B cell (primary cell): ENCODE measurements at places on chromosomes 13 and 19. TPM values are rescaled to one million over a fixed set of nuclear protein-coding genes. Genes with fewer than 3 reads are reported as not detected.
A peak's percentile ranks its signal among the peaks of the same experiment; 100 is the strongest.

Gene ZNF93
- total RNA-seq: 12.5 and 13.3 TPM in 2 replicates

Gene CASP14
- total RNA-seq: not detected in 2 replicates

Gene TNFSF9
- 11.7 TPM in 2 replicates for total RNA-seq

Gene CEACAM7
- total RNA-seq: not detected in 2 replicates

DNA sequence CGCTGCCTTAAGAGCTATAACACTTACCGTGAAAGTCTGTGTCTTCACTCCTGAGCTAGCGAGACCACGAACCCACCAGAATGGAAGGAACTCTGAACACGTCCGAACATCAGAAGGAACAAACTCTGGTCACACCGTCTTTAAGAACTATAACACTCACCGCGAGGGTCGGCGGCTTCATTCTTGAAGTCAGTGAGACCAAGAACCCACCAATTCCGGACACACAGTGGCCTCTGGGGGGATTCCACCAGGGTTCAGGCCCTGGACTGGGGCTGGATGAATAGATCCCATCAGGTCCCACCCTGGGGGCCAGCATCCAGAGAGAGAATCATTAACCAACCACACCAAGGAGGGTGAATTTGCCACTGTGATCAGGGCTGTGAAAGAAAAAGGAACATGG, 55.8 kb upstream of the ATP12A start:
- no peak for DNase-seq

DNA sequence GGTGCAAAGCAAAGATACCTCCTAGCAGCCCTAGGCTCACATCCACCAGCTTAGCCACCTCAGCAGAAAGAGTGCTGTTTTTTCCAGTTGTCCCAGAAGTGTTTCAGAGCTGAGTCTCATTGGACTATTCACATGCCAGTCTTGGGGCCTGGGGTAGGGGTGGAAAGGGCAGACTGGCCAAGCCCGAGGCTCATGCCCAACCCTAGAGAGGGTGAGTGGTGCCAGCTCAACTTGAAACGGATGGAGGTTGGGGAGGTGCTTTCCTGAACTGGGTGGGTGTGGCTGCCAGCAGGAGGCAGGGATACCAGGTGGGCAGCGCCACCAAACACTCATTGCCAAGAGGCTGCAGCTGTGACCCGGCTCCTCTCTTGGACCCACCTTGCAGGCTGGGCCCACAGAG, 116.9 kb downstream of the DPF1 start:
- DNase-seq: no peak

GRCh38 chr19:43700395-43701000, 15.4 kb upstream of the IRGC start:
- peak; percentile 56 for DNase-seq

- DNase-seq: no peak
These were observed 4.8 kb downstream of the ADPRHL1 start for GRCh38 chr13:113448545-113448884.

- DNase-seq: no peak
These were observed at the start of gene AXL for GRCh38 chr19:41218615-41219507. AXL (plus strand) TSS chr19:41219223; CDS start chr19:41219393, 170 bp downstream.

- no peak for DNase-seq
These were observed 17.7 kb downstream of the RFX2 start for GRCh38 chr19:6092329-6093286.

DNA sequence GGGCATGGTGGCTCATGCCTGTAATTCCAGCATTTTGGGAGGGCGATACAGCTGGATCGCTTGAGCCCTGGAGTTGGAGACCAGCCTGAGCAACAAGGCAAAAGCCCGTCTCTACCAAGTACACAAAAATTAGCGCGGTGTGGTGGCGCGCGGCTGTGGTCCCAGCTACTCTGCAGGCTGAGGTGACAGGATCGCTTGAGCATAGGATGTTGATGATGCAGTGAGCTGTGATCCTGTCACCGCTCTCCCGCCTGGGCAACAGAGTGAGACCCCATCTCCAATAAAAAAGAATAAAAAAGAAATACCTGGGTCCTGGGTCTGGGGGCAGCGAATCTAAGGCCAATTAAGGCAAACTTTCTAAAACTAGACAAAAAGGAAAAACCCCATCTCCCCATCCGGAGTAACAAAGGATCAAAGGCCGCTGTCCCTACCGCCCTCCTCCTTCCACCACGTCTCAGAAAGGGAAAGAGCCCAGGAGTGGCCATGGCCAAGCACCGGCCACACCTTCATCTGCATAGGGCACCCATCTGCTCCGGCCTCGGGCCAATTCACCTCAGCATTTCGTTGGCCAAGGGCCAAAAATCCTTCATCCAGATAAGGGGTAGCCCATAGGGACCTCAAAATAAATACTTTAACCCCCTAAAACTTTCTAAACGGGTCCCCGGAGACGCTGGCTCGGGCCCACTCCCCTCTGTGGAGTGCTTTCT, 851 bp downstream of the ZNF320 start:
- no peak for DNase-seq

- DNase-seq: no peak
These were observed 205.8 kb downstream of the GGACT start for GRCh38 chr13:100382785-100383184.

- peak; percentile 95 for DNase-seq
These were observed at the start of gene ZNF763 for GRCh38 chr19:11964858-11965645. ZNF763 (plus strand) TSS chr19:11965040; CDS start chr19:11965209, 169 bp downstream.

DNA sequence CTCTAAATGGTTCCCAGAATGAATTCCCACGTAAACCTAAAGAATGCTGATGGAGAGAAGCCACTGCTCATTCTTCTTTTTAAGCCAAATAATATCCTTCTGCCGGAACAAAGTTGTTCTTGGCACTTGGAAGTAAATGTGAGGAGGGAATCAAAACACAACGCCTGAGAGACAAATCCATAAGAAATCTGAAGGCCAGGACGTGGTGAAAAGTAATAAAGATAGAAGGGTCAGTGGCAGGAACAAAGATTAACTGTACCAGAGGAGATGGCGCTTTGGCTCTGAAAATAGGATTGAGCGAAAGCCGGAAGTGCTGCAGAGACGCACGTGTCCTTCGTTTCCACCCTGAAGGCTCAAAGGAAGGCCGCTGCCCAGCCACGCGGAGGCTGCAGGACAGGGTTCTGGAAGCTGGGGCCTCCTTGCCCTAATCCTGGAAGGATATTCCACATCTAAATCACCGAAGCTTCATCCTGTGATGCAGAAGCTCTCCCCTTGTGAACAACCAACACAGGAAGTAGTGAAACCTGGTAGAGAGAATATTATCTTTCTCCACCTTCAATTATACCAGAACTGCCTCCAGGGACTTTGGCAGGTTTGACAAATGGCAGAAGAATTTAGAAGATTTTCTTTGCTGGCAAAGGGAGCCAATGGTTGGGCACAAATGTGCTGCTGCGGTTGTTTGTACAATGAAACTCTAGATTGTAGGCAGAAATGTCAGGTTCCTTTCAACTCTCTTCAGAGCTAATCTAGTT, 214.6 kb upstream of the SERP2 start:
- no peak for DNase-seq

- DNase-seq: no peak
These were observed 13.5 kb upstream of the CNFN start for GRCh38 chr19:42403586-42403985.
